Nucleus accumbens (tissue), 56 donors: ENCODE measurements at places on chromosomes 5 and 9.

DNA sequence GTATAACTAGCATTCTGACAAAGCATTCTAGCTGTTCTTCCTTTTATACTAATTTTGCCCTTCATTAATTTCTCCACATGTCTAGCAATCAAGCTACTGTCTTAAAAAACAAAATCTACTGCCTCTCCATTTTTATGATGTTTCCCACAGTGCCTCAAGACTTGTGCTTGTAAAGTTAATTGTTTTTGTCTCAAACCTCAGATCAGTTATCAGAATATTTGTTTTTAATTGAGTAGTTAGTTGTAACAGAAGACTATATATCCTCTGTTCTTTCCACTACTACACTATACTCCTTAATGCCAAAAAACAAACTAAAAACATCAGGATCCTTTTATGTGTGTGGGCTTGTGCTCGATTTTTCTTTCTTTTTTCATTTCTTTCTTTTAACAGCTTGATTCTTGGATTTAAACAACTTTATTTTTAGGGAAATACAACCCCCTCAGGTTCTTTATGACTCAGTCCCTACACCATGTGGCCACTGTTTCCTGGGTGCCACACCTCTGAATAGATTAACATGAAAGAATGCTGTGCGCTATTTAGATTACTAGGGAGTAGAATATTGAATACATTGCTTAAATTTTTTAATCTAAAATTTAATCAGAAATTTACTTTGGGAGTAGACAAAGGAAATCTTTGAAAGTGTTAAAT is 1.2 kb downstream of the ASPN start:
- DNase-seq, result no peak

DNA sequence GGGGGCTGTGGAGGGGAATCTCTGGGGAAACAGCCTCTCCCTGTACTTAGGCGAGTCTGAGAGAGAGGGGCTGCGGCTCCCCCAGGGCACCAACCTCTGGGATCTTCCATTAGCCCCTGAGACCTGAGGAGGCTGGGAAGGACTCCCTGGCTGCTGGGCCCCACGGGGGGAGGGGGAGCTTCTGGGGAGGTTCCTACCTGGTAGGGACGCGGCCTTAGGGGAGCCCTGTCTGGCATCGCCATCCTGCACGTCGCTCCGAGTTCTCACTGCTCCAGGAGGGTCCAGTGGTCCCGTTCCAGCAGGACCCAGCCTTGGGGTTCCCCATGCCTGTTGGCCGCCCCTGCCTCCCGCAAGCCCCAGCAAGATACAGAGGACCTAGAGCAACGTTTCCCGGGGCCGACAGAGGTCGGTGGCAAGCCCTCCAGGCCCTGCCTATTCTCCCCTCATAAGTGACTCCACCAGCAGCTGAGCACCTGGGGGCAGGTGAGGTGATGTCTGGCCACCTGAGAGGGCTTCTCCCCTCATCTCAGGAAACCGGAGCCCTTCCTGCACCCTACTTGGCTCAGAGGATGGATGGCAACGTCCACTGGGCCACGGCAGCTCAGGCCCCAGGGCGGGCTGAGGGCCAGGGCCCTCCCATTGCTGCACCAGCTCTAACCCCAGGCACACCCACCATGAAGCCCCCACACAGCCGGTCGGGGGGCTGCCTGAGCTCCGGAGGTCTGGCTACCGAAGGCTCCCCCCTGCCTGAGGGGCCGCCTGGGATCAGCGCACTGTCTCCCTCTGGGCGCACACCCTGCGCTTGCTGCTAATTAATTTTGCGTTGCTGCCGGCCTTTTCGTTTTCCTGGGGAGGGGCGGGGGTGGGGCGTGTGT is 22.5 kb downstream of the TPPP start:
- DNase-seq, result no peak

DNA sequence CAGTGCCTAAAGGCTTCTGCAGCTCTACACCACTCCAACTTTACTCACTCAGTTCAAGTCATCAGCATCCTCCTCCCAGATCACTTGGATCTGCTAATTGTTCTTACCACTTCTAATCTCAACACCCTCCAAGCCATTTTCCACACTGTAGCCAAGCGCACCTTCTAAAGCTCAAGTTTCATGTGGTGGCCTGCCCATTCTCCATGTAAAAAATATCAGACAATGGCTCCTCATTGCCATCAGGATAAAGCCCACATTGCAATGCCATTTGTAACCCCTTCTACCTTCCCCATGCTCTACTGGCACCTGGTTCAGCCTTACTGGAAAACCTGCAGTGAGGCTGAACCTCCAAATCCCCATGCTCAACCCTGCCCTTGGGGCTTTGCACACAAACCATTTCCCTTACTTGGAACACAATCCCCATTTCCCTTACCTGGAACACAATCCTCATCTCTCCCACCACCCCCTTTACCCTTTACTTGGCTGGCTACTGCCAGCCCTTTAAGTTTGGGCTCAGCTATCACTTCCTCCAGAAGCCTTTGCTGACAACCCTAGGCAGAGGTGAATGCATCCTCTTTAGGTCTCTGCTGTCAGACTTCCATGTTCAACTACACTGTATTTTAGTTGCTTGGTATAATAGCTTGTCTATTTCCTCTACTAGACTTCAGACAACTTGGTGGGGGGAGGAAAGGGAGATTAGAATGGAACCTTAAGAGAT is 220.0 kb downstream of the TSSK1B start:
- no peak for DNase-seq

DNA sequence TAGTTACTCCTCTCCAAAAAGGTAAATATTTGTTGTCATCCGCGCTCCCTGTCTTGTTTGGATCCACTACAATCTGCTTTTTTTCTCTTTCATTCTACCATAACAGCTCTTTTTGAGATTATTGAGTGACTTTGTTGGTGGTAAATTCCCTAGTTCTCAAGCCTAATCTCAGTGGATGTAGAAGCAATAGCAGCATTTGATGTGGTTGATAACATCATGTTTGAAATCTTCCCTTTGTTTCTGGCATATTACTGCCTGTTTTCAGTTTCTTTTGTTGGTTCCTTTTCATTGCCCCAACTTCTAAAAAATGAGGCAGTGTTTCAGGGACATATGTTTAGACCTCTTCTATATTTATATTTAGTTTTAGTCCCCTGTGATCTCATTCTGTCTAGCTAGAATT is 8.9 kb downstream of the CDC42SE2 start:
- DNase-seq, result no peak

- DNase-seq, result no peak
Measured at GRCh38 chr5:78260771-78261170, 33.7 kb downstream of the AP3B1 start.

- no peak for DNase-seq
Measured at GRCh38 chr5:128014578-128014977, 69.0 kb upstream of the SLC12A2 start.

DNA sequence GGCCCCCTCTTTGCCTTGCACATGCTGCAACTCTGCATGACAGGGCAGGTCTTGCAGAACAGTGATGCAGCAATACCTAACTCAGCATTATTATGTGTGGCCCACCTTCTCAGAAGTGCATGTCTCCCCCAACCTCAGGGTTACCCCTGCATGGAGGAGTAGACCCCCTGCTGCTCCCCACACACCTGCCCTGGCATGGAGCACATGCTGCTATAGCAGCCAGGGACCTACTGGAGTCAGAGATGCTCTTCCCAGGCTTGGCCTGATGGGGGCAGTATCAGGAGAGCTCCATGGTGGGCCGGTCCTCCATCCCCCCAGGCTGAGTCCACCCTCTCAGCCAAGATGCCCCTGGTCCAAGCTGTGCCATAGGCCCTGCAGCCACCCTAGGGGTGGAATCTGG is 13.2 kb upstream of the BOD1 start:
- no peak for DNase-seq
